ENCODE measurements at places on chromosomes 11 and 22.

DNA sequence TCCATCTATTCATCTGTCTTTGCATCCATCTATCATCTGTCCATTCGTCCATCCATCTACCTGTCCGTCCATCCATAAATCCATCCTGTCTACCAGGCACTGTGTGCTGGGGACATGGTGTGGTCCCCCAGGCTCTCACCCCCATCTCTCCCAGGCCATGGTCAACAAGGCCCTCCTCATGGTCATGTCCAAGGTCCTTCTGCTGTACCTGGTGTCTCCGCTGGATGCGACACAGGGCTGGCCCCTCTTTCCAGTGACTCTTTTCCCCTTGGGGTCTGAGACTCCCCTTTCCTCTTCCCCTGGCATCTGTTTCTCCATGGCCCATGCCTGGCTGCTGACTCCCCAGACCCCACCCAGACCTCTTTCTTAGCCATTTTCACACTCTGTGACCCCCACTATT, 4.5 kb downstream of the IGLL1 start:
- no peak for DNase-seq

GRCh38 chr11:41414771-41415440, 44.5 kb downstream of the LRRC4C start:
- no peak for DNase-seq

DNA sequence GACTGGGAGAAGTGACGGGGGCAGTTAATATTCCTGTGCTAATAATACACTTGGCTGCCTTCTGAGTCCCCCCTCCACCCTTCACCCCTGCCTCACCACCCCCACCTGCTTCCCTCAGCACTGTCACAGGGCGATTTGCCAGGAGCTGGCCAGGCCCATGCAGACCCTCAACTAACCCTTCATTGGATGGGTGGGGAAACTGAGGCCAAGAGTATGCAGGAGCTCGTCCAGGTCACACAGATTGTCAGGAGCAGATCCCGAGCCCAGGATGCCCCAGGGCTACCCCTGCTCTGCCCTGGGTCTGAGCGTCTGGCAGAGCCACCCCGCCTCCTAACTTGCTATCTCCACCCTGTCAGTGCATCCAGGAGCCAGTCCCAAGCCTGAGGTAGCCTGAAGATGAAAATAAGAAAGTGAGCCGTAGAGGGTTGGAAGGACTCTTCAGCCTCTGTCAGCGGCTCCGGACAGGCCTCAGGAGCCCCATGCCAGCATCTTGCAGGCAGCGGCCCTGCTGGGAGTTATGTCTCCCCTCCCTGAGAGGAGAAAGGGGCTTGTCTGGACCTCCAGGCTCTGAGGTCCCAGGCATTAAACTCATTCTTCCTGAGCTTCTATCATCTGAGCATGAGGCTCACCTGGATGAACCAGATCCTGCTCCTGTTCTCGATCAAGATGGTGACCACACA, 6.2 kb downstream of the TPBGL start:
- DNase-seq: no peak

GRCh38 chr11:77705195-77705875, 67.7 kb upstream of the CLNS1A start:
- DNase-seq: no peak

- no peak for DNase-seq
Measured at GRCh38 chr22:33561149-33561807, 359.0 kb downstream of the LARGE1 start.

GRCh38 chr22:31983911-31984656, 39.7 kb downstream of the YWHAH start:
- DNase-seq: no peak

DNA sequence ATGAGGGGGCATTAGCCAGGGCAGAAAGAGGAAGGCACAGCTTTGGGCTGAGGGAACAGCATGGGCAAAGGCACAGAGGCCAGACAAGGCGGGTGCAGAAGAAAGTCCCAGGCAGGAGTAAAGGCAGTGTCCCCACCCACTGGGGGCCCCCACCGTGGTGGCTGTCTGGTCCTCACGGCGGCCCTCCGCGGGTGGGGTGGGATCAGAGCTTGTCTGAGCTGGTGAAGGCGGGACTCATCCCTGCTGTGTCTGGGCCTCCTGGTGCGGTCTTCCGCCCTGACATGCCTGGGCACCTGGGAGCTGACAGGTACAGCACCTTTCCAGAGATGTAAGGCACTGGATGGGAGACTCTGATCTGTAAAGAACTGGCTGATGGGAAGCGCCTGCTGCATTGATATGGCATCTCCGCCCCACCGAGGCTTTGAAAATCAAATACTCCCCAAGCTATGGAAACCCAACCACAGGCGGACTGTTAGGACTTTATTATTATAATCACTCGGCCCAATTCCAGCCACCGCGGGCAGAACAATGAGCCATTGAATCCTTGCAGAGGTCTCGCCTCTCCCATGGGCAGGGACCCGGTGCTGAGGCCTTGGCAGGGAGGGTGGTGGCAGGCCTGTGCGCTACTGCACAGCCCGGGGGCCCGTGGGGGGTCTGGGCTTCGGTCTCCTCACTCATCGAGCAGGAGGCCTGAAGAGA, 14.2 kb upstream of the GNB1L start:
- DNase-seq: no peak

DNA sequence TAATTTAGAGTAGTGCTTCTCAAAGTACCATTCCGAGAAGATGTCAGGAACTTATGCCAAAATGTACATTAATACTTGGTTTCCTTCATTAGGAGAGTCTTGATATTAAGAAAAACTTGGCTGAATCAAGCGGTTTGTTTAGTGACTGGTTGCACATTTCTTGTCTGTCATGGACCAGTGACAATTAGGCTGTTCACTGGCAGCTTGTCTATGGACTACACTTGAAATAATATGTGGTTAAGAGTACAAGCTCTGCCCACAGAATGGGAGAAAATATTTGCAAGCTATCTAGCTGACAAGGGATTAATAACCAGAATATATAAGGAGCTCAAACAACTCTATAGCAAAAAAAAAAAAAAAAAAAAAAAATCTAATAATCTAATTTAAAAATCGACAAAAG, 24.6 kb downstream of the COA4 start:
- no peak for DNase-seq

GRCh38 chr11:12288212-12288930, 89.0 kb upstream of the PARVA start:
- DNase-seq: peak; percentile 4

GRCh38 chr11:68009391-68010089, 587 bp upstream of the ALDH3B1 start:
- DNase-seq: no peak

GRCh38 chr11:65078151-65078550, 5.7 kb downstream of the CDCA5 start:
- DNase-seq: peak; percentile 57

DNA sequence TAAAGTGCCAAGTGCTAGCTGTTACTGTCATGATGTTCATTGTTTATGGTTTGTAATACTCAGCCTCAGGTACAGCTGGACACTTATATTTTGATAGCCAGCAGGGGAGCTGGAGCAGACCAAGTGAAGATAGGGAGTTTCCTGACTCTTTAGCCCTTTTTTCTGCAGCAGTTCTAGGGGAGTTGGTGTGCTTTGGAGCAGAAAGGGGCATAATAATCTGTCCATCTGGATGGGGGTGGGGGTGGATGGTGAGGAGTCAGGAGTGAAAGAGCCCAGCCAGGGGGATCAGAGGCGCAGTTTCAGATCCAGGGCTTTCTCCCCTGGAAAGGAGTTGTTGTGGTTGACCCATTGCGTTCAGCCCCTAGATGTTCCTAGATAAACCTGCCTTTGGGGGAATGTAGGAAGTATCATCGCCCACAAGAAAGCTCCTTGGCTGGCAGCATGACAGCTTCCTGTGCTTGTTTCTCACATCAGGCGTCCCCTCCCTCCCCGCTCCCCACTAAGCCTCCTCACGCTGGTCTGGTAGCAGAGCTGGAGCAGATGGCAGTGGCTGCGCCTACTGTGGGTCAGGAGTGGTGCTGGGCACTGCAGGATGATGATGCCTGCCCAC, 41.9 kb downstream of the MED15 start:
- DNase-seq: no peak

GRCh38 chr11:128338811-128339210, 248.5 kb downstream of the ETS1 start:
- no peak for DNase-seq

- no peak for DNase-seq
Measured at GRCh38 chr11:129146191-129146590, 45.9 kb downstream of the ARHGAP32 start.

- DNase-seq: no peak
Measured at GRCh38 chr11:16979703-16980622, 34.3 kb downstream of the PLEKHA7 start.

GRCh38 chr11:35334385-35335090, 84.8 kb downstream of the SLC1A2 start:
- DNase-seq: no peak

- DNase-seq: no peak
Measured at GRCh38 chr22:43823911-43824665, 12.0 kb upstream of the EFCAB6 start.

- no peak for DNase-seq
Measured at GRCh38 chr11:11677672-11678356, 56.0 kb upstream of the GALNT18 start.

DNA sequence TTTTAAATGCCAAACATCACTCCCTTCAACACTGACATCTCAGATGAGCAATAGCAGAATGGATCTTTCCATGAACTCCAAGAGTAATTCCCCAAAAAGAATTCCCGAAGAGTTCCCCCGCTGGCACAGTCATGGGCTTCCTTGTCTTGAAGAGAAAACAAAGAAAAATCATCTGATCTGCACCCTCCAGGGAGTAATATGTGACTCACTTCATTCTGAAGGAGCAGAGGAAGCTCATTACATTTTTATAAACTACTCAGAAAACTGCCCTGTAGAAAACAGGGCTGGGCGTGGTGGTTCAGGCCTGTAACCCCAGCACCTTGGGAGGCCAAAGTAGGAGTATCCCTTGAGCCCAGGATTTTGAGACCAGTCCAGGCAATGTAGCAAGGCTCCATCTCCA, 35.7 kb downstream of the CELSR1 start:
- no peak for DNase-seq

GRCh38 chr11:113618360-113618759, 87.7 kb downstream of the TMPRSS5 start:
- no peak for DNase-seq

GRCh38 chr22:46418827-46419226, 83.3 kb downstream of the TRMU start:
- DNase-seq: no peak

- no peak for DNase-seq
Measured at GRCh38 chr11:17244046-17244445, 32.5 kb upstream of the NUCB2 start.

- no peak for DNase-seq
Measured at GRCh38 chr22:23193882-23194281, 13.6 kb downstream of the BCR start.

DNA sequence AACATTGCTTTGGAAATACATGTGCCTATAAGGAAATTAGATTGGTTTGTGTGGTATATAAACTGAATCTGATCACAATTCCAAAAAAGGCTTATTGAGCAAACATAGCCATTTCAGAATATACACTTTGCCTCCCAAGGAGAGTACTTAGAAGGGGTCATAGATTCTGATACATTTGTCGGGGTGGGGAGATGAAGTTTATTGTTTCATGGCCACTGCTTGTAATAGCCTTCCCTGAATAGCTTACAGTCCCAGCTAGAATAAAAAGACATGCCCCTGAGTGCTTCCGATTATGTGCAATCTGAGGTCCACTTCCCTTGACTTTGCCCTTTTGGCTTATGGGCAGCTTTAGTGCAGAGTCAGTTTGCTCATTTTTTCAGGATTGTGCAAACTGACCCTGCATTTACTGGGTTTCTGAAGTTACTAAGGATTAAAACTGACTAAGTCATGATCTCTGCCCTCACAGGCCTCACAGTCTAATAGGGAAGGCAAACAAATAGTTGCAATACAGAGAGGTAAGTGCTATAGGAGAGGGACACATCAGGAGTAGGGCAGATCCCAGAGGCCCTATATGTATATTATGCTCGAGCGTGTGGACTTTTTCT, 184.2 kb downstream of the BLID start:
- no peak for DNase-seq

DNA sequence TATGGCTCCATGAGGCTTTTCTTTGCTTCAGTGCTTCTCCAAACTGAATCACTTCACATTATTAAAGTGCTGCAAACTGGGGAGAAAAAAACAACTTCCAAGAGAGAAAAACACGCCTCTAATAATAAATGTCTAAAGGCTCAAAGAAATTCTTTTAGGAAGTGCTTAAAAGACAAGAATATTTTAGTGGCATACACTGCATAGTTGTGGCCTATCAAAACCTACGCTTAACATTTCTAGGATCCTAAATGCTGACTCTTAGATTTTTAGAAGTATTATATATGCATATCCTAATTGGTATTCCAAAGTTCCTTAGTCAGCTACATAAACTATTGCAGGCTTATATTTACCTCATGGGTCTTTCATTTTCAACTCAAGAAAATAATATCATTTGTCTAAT, 879.0 kb upstream of the CCDC90B start:
- no peak for DNase-seq

DNA sequence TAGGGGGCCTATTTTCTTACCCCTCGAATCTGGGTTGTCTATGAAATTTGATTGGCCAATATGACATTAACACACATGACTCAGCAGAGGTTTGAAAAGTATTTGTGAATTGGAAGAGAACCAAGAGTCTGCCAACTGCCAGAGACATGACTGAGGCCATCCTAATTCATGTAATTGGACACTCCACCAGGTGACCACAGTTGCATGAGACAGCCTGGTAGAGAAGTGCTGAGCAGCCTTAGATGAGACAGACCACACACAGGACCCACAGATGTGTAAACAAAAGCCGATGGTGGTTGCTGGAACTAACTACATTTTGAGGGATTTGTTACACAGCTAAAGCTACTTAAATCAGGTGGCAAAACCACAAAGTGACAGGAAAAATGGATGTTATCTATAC, 855 bp upstream of the MS4A5 start:
- no peak for DNase-seq

- no peak for DNase-seq
Measured at GRCh38 chr11:3058753-3059664, 1.8 kb upstream of the CARS1 start.

GRCh38 chr22:43777286-43777685, 34.8 kb downstream of the EFCAB6 start:
- DNase-seq: no peak

DNA sequence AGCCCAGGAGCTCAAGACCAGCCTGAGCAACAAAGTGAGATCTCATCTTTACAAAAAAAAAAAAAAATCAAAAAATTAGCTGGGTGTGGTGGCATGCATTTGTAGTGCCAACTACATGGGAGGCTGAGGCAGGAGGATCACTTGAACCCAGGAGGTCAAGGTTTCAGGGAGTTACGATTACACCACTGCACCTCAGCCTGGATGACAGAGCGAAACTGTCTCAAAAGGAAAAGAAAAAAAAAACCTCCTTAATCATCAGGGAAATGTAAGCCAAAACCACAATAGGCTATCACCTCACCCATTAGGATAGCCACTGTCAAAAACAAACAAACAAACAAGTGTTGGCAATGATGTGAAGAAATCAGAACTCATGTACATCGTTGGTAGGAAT, 13.4 kb downstream of the DGCR2 start:
- DNase-seq: no peak

GRCh38 chr11:119307974-119308373, 9.0 kb downstream of the MCAM start:
- no peak for DNase-seq

GRCh38 chr22:26860301-26860700, 202.9 kb downstream of the MIAT start:
- no peak for DNase-seq

All from stimulated activated CD8-positive, alpha-beta memory T cell treated with anti-CD3 and anti-CD28 coated beads, Interleukin-12 subunit alpha, Interleukin-12 subunit beta, amount 100 ng/mL, for 1 hour (primary cell).